ENCODE measurements at places on chromosomes 11 and 22. TPM values are rescaled to one million over a fixed set of nuclear protein-coding genes. Genes with fewer than 3 reads are reported as not detected.

MMP26 gene
- not detected for total RNA-seq

HBE1 gene
- not detected for total RNA-seq

OR10D3 gene
- total RNA-seq, result not detected

- peaks cover 15% of the 10 kb centered on the region for H3K36me3 ChIP-seq
- peaks cover 3% of the 10 kb centered on the region for H3K4me1 ChIP-seq
- no peak overlapping the region for H3K4me3 ChIP-seq
- H3K27ac ChIP-seq, result peak overlapping the region; percentile 60
- no peaks in the 10 kb centered on the region for H3K27me3 ChIP-seq
Measured at GRCh38 chr22:29559853-29560252, 6.3 kb upstream of the THOC5 start.

GRCh38 chr11:12188548-12189317 lies 78.3 kb downstream of the MICAL2 start:
- no peaks in the 10 kb centered on the region for H3K27me3 ChIP-seq
- no peak overlapping the region for H3K4me3 ChIP-seq
- peaks cover 10% of the 10 kb centered on the region for H3K36me3 ChIP-seq
- H3K27ac ChIP-seq, result peak overlapping the region; percentile 78
- DNase-seq, result no peak
- peaks cover 49% of the 10 kb centered on the region for H3K4me1 ChIP-seq

GRCh38 chr22:42299586-42300258 lies 29.3 kb upstream of the TCF20 start:
- H3K4me1 ChIP-seq, result peaks cover 72% of the 10 kb centered on the region
- peaks cover 5% of the 10 kb centered on the region for H3K27me3 ChIP-seq
- no peaks in the 10 kb centered on the region for H3K36me3 ChIP-seq
- H3K4me3 ChIP-seq, result peak overlapping the region; percentile 66
- H3K27ac ChIP-seq, result peak overlapping the region; percentile 88

Measured in activated CD4-positive, alpha-beta T cell treated with anti-CD3 and anti-CD28 coated beads, Interleukin-2, amount 10 ng/mL, durations not matched to agents 7 days and 5 days (primary cell).